Natural killer cell treated with Interleukin-12 subunit alpha and Interleukin-12 subunit beta and Interleukin-15 and Interleukin-18, amount 100 ng/mL, for 72 hours (primary cell): ENCODE measurements at places on chromosomes 3 and 15.

GRCh38 chr3:127551178-127551577 lies 39.4 kb downstream of the TPRA1 start:
- no peak for DNase-seq

GRCh38 chr3:22608093-22608492 lies 595.0 kb upstream of the UBE2E2 start:
- DNase-seq, result no peak

GRCh38 chr3:133404920-133405319 lies 5.1 kb downstream of the BFSP2 start:
- no peak for DNase-seq

- DNase-seq, result no peak
These were observed 203.8 kb downstream of the UACA start for GRCh38 chr15:70559265-70560239.

GRCh38 chr3:2334921-2335320 lies 236.3 kb downstream of the CNTN4 start:
- no peak for DNase-seq
